Ascending aorta (tissue), 2 donors: ENCODE measurements at places on chromosomes 7 and 10.

DNA sequence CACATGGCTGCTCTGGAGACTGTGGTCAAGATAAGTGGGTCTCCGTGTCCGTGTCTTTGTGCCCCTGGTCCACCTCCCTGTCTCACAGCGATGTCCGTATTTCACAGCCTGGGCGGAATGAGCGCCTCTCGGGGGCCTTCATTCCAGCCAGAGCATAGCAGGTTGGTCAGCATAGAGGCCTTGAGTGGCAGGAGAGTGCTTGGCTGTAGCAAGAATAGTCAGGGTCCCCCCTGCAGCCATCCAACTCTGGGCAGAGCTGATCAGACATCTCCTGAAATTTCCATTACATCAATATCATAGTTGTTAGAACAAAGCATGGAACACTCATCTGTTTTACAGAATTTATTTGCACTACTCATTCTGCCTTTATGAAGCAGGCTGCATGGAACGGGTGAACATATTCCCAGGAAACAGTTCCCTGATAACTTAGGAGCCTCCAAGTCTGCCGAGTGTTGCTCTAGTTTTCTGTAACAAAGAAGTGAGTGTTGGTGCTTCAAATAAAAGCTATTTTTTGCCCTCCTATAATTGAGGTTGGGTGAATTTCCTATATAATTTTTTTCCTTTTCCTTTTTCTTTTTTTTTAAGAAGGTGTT is 255.3 kb downstream of the INHBA start:
- DNase-seq = no peak

DNA sequence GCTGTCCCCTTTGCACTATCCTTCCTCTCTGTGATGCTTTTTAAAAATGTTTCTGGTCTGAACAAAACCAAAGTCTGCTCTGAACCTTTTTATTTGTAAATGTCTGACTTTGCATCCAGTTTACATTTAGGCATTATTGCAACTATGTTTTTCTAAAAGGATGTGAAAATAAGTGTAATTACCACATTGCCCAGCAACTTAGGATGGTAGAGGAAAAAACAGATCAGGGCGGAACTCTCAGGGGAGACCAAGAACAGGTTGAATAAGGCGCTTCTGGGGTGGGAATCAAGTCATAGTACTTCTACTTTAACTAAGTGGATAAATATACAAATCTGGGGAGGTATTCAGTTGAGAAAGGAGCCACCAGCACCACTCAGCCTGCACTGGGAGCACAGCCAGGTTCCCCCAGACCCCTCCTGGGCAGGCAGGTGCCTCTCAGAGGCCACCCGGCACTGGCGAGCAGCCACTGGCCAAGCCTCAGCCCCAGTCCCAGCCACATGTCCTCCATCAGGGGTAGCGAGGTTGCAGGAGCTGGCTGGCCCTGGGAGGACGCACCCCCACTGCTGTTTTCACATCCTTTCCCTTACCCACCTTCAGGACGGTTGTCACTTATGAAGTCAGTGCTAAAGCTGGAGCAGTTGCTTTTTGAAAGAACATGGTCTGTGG is 11.4 kb upstream of the CSGALNACT2 start:
- no peak for DNase-seq

- DNase-seq = no peak
Measured at GRCh38 chr10:98469001-98469931, 22.5 kb upstream of the HPS1 start.

GRCh38 chr10:70512149-70512639 is 33.6 kb downstream of the PALD1 start:
- no peak for DNase-seq

DNA sequence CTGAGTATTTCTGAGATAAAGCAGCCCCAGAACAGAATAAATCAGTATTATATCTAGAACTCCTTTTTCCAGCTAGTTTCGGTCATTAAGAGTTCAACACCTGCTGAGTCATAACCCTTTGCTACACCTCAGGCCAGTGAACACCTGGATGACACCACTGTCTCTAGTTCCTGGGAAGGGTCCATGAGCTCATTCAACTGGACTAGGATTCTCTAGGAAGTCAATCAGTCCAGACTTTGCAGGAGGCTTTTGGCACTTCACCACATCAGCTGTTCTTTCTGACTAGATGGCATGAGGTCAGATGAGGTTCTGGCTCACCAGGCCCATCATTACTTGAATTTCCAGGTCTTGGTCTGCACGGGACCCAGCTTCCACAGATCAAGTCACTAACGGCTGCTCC is 11.7 kb downstream of the SLC39A12 start:
- no peak for DNase-seq

DNA sequence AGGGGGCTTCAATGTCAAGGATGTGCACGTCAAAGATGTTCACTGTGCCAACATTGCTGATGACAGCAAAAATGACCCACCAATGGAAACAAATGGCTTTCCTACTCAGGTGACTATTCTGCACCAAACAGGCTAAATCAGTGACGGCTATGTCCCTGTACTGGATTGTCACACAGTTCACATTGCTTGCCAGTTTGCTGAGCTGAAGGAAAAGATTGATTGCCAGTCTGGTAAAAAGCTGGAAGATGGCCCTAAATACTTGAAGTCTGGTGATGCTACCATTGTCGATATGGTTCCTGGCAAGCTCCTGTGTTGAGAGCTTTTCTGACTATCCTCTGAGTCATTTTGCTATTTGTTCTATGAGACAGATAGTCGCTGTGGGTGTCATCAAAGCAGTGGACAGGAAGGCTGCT is 202.2 kb upstream of the ETV1 start:
- no peak for DNase-seq

- DNase-seq = no peak
Measured at GRCh38 chr7:51303142-51303525, 13.5 kb downstream of the COBL start.

- DNase-seq = no peak
Measured at GRCh38 chr7:138556771-138557484, 96.9 kb downstream of the TRIM24 start.

DNA sequence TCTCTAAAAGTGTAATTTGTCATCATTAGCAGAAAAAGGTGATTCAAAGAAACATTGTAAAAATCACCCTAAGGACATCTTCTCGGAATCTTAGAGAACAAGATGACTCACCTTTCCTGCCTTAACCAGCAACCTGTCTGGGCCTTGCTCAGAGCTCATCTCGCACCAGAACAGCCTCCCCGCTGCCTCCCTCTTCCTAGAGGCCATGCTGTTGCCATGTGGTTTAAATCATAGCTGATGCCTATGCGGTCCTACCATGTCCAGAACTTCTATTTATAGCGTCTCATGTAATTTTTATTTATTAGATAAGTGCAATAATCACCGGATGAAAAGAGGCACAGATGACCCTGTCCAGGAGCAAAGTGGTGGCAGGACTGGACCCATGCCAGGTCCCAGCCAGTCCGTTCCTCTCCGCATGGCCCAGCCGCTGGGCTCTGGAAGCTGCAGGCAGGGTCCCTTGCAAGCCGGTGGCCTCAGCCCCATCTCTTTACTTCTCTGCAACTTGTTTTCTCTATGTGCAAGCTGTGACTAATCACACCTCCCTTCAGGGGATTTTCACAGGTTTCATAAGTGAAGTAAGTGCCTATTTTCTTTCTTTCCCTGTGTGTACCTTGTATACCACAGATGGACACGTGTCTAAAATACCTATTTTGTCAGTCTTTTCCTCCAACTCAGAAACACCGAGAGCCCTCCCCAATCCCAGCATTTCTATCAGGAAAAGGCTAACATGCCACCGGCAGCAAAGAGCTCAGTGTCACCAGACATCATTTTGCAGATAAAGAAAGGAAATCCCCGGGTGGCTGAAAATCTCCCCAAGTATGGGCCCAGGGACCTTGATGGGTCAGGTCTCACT is 27.1 kb downstream of the KLF6 start:
- DNase-seq = peak; percentile 61
